Cardiac muscle cell (in vitro differentiated cells and primary cell): ENCODE measurements at places on chromosomes 16 and 17.

- H3K4me1 ChIP-seq = peaks cover 83% of the 10 kb centered on the region
- H3K27me3 ChIP-seq = no peaks in the 10 kb centered on the region
- H3K4me3 ChIP-seq = no peak overlapping the region
- H3K36me3 ChIP-seq = no peaks in the 10 kb centered on the region
- peak overlapping the region; percentile 96 for H3K27ac ChIP-seq
These were observed 334.5 kb downstream of the SEC14L1 start for GRCh38 chr17:77475016-77475976.

- DNase-seq = no peak
- no peak overlapping the region for H3K27ac ChIP-seq
- H3K36me3 ChIP-seq = no peaks in the 10 kb centered on the region
These were observed 37.7 kb upstream of the MEOX1 start for GRCh38 chr17:43699438-43699756.

GRCh38 chr17:58329810-58330537 lies 1.4 kb upstream of the TSPOAP1 start:
- no peak for DNase-seq
- no peaks in the 10 kb centered on the region for H3K4me1 ChIP-seq

DNA sequence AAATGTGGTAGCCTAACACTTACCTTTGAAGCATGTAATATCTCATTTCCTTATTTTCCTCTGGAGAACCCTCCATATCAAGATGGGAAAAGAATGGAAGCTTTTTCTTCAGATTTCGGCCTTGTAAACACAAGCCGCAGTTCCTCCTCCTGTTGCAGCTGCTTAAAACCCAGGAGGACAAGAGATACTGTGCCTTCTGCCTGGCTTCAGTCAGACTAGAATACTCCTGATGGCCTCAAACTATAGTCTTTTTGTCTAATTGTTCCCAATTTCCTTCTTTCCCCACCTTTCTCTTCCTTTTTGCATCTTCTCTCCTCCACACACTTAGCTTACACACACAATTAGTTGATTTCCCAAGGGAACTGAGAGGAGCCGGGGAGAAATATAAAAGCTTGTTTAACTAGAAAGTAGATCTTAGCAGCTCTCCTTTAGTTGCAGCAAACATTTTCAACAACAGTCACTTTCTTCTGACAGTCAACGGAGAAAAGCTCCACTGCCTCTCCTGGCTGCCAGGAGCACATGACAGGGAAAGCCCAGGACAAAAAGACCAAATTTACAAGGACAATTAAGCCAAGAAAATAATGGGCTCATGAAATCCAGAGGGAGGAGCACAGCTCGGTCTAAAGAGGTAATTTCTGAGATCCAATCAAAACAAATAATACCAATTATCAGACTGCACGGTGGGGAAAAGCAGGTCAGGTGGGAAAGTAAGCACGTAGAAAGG lies 76.4 kb upstream of the C17orf78 start:
- H3K4me3 ChIP-seq = no peak overlapping the region
- H3K4me1 ChIP-seq = peaks cover 30% of the 10 kb centered on the region
- peak overlapping the region; percentile 88 for H3K27ac ChIP-seq
- H3K36me3 ChIP-seq = no peaks in the 10 kb centered on the region
- DNase-seq = no peak

- no peak overlapping the region for H3K27ac ChIP-seq
- no peak overlapping the region for H3K4me3 ChIP-seq
- H3K36me3 ChIP-seq = no peaks in the 10 kb centered on the region
- no peaks in the 10 kb centered on the region for H3K27me3 ChIP-seq
- peaks cover 8% of the 10 kb centered on the region for H3K4me1 ChIP-seq
These were observed 86.9 kb downstream of the SNX29 start for GRCh38 chr16:12063435-12063834.

DNA sequence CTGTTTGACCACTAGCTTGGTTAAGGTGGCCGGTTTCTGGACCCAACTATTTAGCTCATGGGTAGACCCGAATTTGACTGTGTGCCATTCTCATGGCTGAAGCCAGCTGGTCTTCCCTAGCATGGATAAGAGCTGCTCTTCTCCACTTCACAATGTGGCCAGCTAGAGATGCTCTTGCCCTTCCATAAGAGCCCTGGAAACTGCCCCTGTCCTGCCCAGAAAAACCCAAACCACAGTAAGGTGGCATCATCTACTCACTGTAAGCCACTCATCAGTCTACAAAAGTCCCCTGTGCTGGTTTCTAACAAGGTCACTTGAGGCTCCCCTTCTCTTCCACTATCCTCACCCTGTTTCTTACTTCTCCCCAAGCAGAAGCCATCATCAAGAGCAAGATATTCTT lies 165.1 kb downstream of the HS3ST2 start:
- no peak overlapping the region for H3K27ac ChIP-seq
- no peaks in the 10 kb centered on the region for H3K36me3 ChIP-seq
- H3K4me3 ChIP-seq = no peak overlapping the region

DNA sequence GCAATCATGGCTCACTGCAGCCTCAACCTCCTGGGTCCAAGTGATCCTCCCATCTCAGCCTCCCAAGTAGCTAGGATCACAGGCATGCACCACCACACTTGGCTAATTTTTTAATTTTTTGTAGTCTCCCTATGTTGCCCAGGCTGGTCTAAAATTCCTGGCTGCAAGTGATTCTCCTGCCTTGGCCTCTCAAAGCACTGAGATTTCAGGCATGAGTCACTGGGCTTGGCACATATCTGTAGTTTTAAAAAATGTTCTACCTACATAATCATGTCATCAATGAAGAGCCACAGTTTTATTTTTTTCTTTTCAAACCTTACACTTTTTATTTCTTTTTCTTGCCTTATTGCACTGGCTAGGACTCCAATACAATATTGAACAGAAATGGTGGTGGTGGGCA lies 33.1 kb upstream of the COL1A1 start:
- no peak for DNase-seq
- no peak overlapping the region for H3K27ac ChIP-seq
- no peaks in the 10 kb centered on the region for H3K4me1 ChIP-seq
- H3K36me3 ChIP-seq = no peaks in the 10 kb centered on the region

- peaks cover 11% of the 10 kb centered on the region for H3K4me1 ChIP-seq
- H3K27ac ChIP-seq = no peak overlapping the region
- no peaks in the 10 kb centered on the region for H3K36me3 ChIP-seq
- H3K27me3 ChIP-seq = no peaks in the 10 kb centered on the region
These were observed 15.7 kb downstream of the MARCHF10 start for GRCh38 chr17:62792447-62792800.

GRCh38 chr16:80887062-80887461 lies 82.7 kb upstream of the CDYL2 start:
- H3K4me3 ChIP-seq = no peak overlapping the region
- no peaks in the 10 kb centered on the region for H3K4me1 ChIP-seq
- no peak overlapping the region for H3K27ac ChIP-seq

DNA sequence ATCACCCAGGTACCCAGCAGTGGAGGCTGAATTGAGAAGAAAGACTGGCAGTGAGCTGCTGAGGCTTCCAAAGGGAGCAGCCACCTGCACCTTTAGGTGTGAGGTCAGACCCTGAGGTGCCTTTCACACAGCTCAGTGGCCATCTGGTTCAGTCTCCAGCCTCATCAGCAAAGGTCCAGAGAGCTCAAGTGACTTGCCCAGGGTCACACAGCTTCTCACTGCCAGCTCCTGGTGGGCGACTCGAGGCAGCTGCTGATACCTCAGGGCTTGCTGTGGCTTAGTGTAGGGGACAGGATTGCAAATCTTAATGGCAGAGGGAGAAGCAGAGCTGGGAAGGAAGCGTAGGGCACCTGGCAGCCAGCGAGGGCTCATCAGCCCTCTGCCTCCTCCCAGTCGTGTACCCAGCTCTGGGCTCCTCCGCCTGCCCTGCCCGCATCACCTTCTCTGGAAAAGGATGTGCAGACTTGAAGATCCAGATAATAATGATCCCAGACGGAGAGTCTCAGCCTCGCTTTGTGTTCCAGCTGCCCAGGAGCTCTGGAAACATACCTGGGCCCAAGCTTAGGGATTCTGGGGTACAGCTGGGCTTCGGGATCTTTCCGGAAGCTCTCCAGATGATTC lies 165.3 kb upstream of the GSE1 start:
- H3K27ac ChIP-seq = no peak overlapping the region
- H3K4me1 ChIP-seq = peaks cover 44% of the 10 kb centered on the region
- no peaks in the 10 kb centered on the region for H3K27me3 ChIP-seq

DNA sequence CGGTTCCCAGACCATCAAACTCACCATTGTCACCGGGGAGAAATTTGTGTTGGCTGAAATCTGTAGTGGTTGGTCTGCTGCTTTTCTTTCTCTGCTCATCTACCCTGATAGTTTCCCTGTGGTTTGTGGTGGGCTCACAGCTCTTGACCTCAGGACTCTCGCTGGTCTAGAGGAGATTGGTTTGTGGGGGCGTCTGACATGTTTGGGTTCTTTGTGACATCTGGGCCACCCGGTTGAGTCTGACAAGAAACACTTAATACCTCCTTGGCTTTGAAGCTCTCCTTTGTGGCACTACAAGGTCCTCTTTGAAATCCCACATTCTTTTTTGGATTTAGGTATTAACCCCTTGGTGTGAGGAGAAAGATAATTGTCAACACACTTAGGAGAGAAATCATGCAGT lies 662.0 kb downstream of the WWOX start:
- H3K4me3 ChIP-seq = no peak overlapping the region
- peaks cover 24% of the 10 kb centered on the region for H3K4me1 ChIP-seq
- no peak for DNase-seq
- H3K27me3 ChIP-seq = no peaks in the 10 kb centered on the region

DNA sequence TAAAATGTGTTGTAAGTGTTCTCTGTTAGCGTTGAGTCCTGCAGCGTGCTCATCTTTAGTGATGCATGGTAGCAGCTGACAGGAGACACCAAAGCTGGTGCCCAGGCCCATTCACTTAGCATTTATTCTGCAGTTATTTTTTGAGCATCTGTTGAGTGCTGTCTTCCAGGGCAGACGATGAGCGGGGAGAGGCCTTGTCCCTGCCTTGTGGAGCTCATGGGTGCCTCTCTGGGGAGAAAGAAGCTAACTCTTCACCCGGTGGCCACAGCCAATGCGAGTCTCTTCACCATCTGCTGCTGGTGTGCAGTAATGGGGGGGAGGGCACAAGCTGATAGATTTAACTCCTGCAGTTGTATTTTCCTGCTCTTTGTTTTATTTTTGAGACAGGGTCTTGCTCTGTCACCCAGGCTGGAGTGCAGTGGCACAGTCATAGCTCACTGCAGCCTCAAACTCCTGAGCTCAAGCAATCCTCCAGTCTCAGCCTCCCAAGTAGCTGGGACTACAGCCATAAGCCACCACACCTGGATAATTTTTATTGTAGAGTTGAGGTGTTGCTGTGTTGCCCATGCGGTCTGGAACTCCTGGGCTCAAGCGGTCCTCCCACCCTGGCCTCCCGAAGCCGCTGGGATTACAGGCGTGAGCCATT lies 30.5 kb downstream of the GPT2 start:
- H3K36me3 ChIP-seq = peaks cover 36% of the 10 kb centered on the region
- H3K4me3 ChIP-seq = no peak overlapping the region
- no peaks in the 10 kb centered on the region for H3K4me1 ChIP-seq
- H3K27me3 ChIP-seq = no peaks in the 10 kb centered on the region
- no peak overlapping the region for H3K27ac ChIP-seq

- peaks cover 3% of the 10 kb centered on the region for H3K4me1 ChIP-seq
- H3K36me3 ChIP-seq = peaks cover 60% of the 10 kb centered on the region
- peak; percentile 66 for DNase-seq
- H3K4me3 ChIP-seq = no peak overlapping the region
These were observed 38.5 kb downstream of the IGF2BP1 start for GRCh38 chr17:49035470-49036269.
